ENCODE measurements at places on chromosomes 11 and 22. TPM values are rescaled to one million over a fixed set of nuclear protein-coding genes. Genes with fewer than 3 reads are reported as not detected.

DNA sequence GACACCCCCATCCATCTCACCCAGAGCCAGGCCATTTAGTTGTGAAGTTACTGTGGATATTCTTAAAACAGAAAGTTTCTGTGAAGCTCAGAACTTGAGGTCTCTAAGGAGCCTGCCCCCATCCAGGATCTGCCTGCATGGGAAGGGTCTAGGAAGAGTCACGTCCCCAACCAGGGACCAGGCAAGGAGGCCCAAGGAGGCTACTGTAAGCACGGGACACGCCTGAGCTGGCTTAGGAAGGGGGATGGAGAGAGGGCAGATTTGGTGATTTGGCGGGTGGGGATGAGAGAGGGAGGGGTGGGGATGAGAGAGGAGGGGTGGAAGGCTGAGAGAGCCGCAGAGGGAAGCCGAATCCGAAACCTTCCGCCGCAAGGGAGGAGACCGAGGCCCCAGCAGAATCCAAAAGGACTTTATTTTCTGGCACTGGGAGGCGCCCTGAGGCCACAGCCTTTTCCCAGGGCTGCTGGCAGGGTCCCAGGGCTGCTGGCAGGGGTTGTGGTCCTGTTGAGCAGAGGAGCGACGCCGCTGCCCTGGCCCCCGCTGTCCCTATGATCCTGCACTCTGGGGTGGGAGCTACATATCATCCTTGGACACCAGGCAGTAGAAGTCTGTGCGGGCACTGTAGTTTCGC is 9.4 kb downstream of the SIGIRR start:
- H3K4me1 ChIP-seq: peaks cover 15% of the 10 kb centered on the region
- no peak overlapping the region for H3K27ac ChIP-seq
- H3K4me3 ChIP-seq: no peak overlapping the region
- no peaks in the 10 kb centered on the region for H3K36me3 ChIP-seq

- no peaks in the 10 kb centered on the region for H3K27me3 ChIP-seq
- H3K4me3 ChIP-seq: no peak overlapping the region
- H3K4me1 ChIP-seq: no peaks in the 10 kb centered on the region
- H3K36me3 ChIP-seq: peaks cover 91% of the 10 kb centered on the region
Measured at GRCh38 chr11:20099527-20099926, 60.7 kb downstream of the DBX1 start.

DNA sequence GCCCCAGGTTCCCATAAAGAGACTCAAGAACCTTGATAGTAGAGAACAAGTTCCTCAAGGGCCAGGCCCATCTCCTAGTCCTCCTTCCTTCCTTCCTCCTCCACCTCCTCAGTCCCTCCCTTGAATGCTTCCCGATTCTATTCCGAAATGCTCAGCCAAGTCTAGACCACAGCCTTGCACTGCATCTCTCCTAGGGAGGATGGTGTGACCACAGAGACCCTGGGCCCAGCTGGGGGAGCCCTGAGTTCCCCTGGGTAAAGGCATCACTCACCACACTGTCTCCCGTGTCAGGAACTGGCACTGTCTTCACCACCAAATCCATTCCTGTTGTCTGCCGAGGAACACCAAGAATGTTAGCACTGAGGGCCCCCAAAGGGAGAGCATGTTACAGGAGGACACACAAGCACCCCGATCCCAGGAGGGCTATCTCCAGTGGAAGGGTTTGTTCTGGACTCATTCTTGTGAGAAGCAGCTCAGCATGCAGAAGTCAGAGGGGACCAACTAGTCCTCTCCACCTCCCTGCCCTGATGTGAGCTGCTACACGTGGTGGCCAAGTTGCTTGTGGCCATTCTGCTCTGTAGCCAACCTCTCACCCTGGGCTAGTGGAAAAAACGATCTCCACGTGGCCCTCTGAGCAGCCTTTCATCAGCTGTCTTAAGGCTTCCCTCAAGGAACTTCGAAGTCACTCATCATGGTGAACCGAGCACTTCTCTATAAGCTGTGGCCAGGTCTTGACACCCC is 8.7 kb downstream of the IFT27 start:
- no peaks in the 10 kb centered on the region for H3K27me3 ChIP-seq
- H3K4me3 ChIP-seq: no peak overlapping the region
- H3K36me3 ChIP-seq: no peaks in the 10 kb centered on the region

DNA sequence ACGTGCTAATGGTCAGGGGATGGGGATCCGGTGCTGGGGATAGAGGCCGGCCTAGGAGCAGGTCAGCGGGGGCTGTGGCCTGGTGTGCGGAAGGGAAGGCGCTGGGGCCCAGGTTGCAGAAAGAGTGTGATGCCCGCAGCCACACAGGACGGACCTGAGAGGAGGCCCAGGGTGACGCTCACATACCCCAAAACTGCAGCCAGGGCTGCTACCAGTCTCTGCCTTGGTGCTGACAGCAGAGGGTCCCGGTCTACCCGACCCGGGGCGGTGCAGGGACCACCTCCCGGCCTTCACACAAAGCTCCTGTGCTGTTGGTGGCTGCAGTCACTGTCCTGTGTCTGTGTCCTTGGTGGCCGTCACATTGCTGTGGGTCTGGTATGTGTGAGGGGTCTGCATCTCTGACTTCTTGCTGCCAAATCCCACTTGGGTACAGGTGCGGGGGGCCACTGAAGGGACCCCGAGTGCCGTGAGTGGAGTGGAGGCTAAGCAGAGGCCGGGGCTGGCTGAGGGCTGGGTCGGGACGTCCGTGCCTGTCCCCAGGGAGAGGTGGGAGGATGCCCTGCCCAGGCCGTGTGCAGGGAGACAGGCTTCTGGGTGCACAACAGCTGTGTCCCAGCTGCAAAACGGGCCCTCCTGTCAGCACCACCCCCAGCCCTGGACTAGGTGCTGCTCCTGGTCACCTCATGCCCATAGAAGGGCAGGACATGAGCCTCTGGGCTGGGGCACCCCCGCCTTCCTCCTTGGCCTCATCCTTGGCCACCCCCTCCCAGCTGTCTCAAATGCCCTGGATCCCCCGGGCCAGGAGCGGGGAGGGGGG is 1.5 kb downstream of the LSP1 start:
- H3K4me3 ChIP-seq: no peak overlapping the region
- H3K27ac ChIP-seq: no peak overlapping the region
- H3K36me3 ChIP-seq: no peaks in the 10 kb centered on the region
- H3K4me1 ChIP-seq: no peaks in the 10 kb centered on the region
- no peaks in the 10 kb centered on the region for H3K27me3 ChIP-seq

Gene DDX25
- total RNA-seq: not detected

Data from heart right ventricle (tissue), 16 donors.